ENCODE measurements at places on chromosomes 12 and 14.

- H3K4me1 ChIP-seq = peaks cover 18% of the 10 kb centered on the region
- DNase-seq = no peak
- H3K27ac ChIP-seq = peak overlapping the region; percentile 97
- no peaks in the 10 kb centered on the region for H3K36me3 ChIP-seq
- H3K27me3 ChIP-seq = peaks cover 7% of the 10 kb centered on the region
These were observed 552 bp downstream of the TAPBPL start for GRCh38 chr12:6452245-6452943.

- H3K27ac ChIP-seq = no peak overlapping the region
- no peaks in the 10 kb centered on the region for H3K36me3 ChIP-seq
- DNase-seq = no peak
- no peaks in the 10 kb centered on the region for H3K4me1 ChIP-seq
- no peak overlapping the region for H3K4me3 ChIP-seq
- peaks cover 2% of the 10 kb centered on the region for H3K27me3 ChIP-seq
These were observed 10.6 kb downstream of the SIX4 start for GRCh38 chr14:60713513-60713912.

DNA sequence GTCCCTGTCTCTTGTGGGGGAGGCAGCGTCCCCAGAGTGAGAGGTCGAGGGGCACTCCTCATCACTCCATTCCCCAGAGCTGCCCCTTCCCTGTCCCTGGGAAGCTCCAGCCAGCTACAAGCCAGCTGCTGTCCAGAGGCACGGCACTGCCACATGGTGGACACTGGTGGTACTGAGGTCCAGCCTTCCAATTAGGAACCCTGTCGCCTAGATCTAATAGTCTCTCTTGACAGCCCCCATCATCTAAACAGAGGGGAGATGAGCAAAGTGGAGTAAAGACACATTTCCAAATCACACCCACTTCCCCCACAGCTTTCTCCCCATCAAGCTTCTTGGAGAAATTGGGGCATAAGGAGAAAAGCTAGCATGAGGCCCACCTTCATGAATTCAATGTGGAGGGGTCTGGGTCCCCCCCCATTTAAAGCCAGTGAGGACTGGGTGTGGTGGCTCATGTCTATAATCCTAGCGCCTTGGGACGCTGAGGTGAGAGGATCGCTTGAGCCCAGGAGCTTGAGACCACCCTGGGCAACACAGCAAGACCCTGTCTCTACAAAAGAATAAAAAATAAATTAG, 2.1 kb upstream of the INHBE start:
- DNase-seq = peak; percentile 94
- peaks cover 28% of the 10 kb centered on the region for H3K4me1 ChIP-seq
- peaks cover 9% of the 10 kb centered on the region for H3K27me3 ChIP-seq

DNA sequence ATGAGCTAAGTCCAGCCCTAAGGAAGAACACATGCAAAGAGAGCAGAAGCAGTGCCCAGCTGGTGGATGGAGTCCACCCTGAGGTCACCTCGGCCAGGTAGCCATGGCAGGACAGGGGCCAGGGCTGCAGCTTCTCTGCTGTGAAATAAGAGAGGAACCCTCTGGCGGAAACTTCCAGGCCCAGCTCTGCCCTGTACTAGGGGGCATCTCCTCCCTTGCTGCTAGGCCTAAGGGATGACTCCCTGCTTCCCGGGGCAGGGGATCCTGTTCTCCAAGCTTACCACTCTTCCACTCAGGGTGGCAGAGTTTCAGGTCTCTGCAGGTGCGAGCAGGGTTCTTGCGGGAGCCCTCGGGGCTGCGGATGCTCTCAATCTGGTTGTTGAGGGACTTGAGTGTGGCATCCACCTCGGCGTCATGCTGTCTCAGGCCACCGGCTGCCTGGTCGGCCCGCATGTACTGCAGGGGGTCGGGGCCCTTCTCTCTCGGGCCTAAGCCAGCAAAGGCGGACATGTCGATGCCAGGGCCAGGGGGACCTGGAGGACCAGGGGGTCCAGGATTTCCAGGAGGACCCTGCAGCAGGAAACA, 11.7 kb downstream of the TMEM106C start:
- DNase-seq = no peak
- H3K27me3 ChIP-seq = peaks cover 16% of the 10 kb centered on the region
- H3K4me3 ChIP-seq = no peak overlapping the region

DNA sequence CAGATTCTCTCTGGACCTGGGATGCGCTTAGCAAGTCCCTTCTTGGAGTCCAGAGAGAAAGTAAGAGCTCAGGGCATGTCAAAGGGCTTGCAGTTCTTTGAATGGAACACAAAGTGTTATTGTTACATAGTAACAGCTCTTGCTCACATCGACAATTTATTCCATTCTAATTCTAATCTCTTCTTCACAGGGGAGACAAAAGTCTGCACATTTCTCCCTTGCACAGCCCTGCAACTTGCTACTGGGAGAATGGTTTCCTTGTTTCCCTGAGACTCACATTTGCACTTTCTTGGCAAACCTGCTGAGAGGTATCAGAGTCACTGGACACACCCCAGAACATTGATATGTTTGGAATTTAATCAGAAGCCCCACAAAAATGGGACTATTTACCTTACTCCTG, 209.9 kb upstream of the IGF1 start:
- H3K4me3 ChIP-seq = no peak overlapping the region
- no peak overlapping the region for H3K27ac ChIP-seq
- no peaks in the 10 kb centered on the region for H3K36me3 ChIP-seq
- DNase-seq = no peak

DNA sequence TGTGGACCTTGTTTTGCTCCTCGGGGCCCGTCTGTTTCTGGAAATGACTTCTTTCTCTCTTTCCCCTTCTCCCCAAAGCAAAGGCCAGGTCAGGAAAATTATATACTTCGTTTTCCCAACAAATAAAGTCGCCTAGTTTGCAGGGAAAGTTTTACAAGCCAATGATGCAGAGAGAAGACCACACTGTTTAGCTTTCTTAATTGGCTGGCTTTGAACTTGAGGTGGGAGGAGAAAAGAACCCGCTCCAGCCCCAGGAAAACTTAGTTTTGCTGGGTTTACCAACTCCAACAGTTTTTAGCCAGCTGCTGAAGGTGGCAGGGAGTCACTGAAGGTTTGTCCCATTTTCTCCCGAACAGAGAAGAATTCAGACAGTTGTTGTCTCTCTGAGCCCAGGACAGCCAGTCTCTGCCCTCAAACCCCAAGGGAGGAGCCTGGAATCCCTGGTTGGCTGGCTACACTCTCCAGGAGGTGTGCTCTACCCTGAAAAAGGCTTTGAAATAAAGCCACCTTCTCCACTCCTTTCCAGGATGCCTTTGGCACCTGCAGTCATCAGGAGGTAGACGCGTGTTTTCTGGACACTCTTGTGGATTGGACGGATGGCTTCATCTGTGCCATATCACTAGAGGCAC, 24.8 kb downstream of the BCL11B start:
- H3K4me1 ChIP-seq = peaks cover 16% of the 10 kb centered on the region
- peaks cover 8% of the 10 kb centered on the region for H3K27me3 ChIP-seq
- no peaks in the 10 kb centered on the region for H3K36me3 ChIP-seq
- DNase-seq = no peak

DNA sequence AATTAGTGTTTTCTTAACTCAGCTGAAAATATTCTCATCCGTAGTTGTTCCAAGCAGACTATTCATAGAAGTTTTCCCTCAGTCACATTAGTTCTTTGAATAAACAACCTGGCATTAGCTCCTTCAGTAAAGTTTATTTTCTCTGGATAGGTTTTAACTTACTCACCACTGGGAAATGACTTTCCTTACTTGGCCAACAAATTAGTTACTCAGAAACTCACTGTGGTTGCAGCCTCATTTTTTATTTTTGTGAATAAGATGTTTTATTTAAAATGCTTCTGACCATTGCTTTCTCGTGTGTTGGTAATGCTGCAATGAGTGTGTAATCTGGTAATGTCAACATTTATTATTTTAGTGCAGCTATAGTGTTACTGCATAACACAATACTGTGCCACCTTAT, 74.9 kb downstream of the NOVA1 start:
- H3K36me3 ChIP-seq = no peaks in the 10 kb centered on the region
- H3K27ac ChIP-seq = no peak overlapping the region
- H3K27me3 ChIP-seq = no peaks in the 10 kb centered on the region
- no peak for DNase-seq
- H3K4me3 ChIP-seq = no peak overlapping the region
- H3K4me1 ChIP-seq = peaks cover 3% of the 10 kb centered on the region

GRCh38 chr12:108342985-108343384, 3.9 kb upstream of the CMKLR1 start:
- no peak overlapping the region for H3K27ac ChIP-seq
- no peak for DNase-seq
- H3K36me3 ChIP-seq = no peaks in the 10 kb centered on the region
- H3K4me1 ChIP-seq = peaks cover 6% of the 10 kb centered on the region
- peaks cover 6% of the 10 kb centered on the region for H3K27me3 ChIP-seq
- H3K4me3 ChIP-seq = no peak overlapping the region

DNA sequence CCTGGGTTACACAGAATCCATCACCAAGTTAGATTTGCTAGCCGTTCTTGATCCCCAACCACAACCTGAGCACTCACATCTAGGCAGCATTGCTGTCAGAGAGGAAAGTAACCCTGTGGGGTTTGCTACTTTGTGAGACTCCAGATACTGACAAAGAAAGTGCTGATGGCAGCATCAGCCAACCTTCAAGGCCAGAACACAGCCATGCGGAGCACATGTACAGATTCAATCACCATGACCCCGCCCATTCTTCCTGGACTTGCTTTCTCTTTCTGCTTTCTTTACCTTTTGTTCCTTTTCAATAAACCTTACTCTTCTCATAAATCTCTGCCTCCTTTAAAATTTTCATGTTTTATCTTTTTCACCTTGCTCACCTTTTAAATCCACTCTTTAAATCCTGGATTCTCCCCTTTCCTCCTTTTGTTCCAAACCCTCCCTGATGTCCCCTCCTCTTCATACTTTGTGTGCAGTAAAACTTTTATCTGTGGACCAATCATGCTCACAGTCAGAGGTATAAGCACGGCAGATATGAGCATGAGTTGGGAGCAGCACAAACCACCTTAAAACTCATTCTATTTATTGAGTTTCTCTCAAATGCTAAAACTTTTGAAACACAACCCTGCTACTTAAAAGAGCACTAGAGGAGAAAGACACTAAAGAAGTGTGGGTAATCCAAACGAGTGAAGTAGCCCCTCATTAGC, 21.9 kb upstream of the CERS5 start:
- H3K4me3 ChIP-seq = no peak overlapping the region
- no peaks in the 10 kb centered on the region for H3K27me3 ChIP-seq
- peaks cover 9% of the 10 kb centered on the region for H3K4me1 ChIP-seq
- H3K36me3 ChIP-seq = no peaks in the 10 kb centered on the region
- no peak overlapping the region for H3K27ac ChIP-seq
- no peak for DNase-seq

DNA sequence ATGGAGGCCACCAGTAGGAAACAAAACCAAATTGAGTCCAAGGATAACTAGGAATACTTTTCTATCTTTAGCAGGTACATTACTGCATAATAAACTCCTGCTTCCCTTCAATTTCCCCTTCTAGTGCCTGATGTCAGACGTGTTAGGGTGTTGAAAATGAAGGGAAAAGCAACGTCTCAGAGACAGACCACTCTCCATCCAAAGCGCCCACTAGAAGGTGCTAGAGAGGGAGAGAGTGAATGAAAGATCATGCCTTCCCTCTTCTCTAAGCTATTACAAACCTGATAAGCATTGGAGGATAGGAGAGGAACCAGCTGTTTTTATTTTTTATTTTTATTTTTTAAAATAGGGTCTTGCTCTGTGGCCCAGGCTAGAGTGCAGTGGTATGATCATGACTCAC, 64.1 kb downstream of the ZNF641 start:
- peaks cover 2% of the 10 kb centered on the region for H3K27me3 ChIP-seq
- no peak overlapping the region for H3K4me3 ChIP-seq
- no peaks in the 10 kb centered on the region for H3K4me1 ChIP-seq
- H3K27ac ChIP-seq = no peak overlapping the region
- DNase-seq = no peak

DNA sequence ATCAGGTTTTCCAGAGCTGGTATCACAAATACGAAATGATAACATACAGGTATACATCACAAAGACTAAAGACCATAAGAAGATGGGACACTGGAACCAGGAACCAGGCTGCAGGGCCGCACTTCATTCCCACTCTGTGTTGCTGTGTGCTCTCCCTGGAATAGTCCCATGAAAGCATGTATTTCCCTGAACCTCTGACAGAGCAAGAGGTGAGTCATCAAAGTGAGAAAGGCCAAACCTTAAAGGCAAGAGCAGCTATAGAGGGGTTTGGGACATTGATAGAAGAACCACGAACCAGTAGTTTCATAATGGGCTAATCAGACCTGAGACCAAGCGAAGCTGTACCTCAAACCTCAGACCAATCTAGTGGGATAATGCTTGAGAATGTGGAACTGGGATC, 283.0 kb upstream of the PRKD1 start:
- no peaks in the 10 kb centered on the region for H3K36me3 ChIP-seq
- H3K4me1 ChIP-seq = no peaks in the 10 kb centered on the region
- H3K27me3 ChIP-seq = no peaks in the 10 kb centered on the region
- no peak overlapping the region for H3K27ac ChIP-seq
- DNase-seq = no peak

Data from glutamatergic neuron (in vitro differentiated cells).